PC-3 (cell line): ENCODE measurements at places on chromosomes 6 and 20.

- no peaks in the 10 kb centered on the region for H3K27me3 ChIP-seq
- no peak for DNase-seq
- H3K36me3 ChIP-seq: peaks cover 39% of the 10 kb centered on the region
- 0 out of 2 replicates have a peak overlapping the region, but pooled peaks have one; percentile 5 for H3K27ac ChIP-seq
- H3K4me1 ChIP-seq: peaks cover 46% of the 10 kb centered on the region
These were observed 2.3 kb downstream of the RPS18 start for GRCh38 chr6:33273924-33274902.

DNA sequence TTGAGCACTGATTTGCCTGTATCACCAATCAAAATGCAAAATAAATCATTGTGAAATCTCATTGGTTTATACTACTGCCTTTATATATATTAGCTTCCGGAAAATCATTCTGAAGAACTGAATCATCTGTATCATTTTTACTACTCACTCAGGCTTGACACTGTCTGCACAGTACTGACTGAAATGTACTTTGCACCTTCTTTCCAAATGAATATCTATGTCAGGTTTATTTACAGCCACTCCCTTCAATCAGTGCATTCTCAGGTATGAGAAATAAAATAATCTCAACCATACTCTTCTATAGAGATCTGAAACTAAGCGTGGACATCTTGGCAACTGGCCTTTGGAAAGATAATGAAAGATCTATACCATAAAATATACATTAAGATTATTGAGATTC, 2.7 kb downstream of the KHDRBS2 start:
- no peak overlapping the region for H3K4me3 ChIP-seq
- 0 out of 2 replicates have a peak, but pooled peaks cover 5% of the 10 kb centered on the region for H3K27me3 ChIP-seq
- H3K36me3 ChIP-seq: no peaks in the 10 kb centered on the region
- H3K27ac ChIP-seq: no peak overlapping the region
- DNase-seq: no peak
- no peaks in the 10 kb centered on the region for H3K4me1 ChIP-seq

GRCh38 chr6:144327081-144327480, 41.9 kb downstream of the UTRN start:
- H3K4me1 ChIP-seq: peaks cover 34% of the 10 kb centered on the region
- H3K27ac ChIP-seq: no peak overlapping the region
- no peak overlapping the region for H3K4me3 ChIP-seq
- no peaks in the 10 kb centered on the region for H3K36me3 ChIP-seq

DNA sequence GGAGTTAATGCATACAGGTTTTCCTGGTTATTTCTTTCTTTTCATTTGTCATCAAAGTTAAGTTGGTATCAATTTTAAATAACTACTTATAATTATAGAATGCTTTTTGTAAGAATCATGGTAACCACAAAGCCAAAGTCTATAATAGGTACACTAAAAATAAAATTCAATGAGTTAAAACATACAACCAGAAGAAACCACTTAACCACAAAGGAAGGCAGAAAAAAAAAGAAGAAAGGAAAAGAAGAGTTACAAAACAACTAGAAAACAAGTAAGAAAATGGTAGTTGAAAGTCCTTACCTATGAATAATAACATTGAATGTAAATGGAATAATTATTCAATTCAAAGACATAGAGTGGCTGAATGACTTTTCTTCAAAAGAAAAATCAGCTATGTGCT, 45.6 kb downstream of the THBS2 start:
- no peak overlapping the region for H3K27ac ChIP-seq
- DNase-seq: no peak

DNA sequence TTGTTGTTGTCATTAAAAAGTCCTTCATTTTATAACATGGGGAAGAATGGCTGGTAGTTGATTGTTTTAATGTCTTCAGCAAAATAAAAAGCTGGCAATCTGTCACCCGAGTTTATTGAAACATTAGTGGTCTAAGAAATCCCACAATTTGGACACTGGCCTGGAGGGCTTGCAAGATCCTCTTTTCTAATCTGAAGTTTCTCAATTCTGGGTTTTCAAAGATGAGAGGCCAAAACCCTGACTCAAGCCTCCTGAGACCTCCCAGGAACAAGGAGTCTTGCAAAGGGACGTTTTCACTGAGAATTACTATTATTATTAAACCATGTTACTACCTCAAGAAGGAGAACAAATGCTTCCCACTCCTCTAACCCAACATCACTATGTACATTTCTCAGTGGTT, 19.5 kb downstream of the MAP1LC3A start:
- no peaks in the 10 kb centered on the region; the same call in 1 of the 2 replicates for H3K36me3 ChIP-seq
- no peak overlapping the region for H3K27ac ChIP-seq
- no peak overlapping the region for H3K4me3 ChIP-seq
- no peaks in the 10 kb centered on the region for H3K27me3 ChIP-seq
- H3K4me1 ChIP-seq: peaks cover 34% of the 10 kb centered on the region

DNA sequence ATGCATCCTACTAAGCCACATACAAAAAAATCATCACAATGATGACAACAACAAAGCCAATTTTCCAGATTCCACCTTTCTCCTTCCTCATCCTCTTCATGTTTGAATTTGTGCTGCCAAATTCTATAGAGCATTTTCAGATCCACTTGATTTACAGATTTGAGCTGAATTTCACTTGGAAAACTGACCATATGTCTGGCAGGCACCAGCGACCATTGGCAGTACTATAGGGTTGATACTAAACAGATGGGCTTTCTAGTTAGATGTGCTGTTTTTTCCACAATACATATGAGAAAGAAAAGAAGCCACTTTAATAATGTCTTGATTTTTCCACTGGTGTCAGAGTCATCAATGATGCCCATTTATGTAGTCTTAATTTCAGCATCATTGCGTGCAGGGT, 127.0 kb downstream of the PHACTR3 start:
- H3K4me1 ChIP-seq: no peaks in the 10 kb centered on the region
- DNase-seq: no peak
- H3K4me3 ChIP-seq: no peak overlapping the region
- H3K27me3 ChIP-seq: peaks cover 81% of the 10 kb centered on the region
- H3K36me3 ChIP-seq: no peaks in the 10 kb centered on the region
- H3K27ac ChIP-seq: no peak overlapping the region

DNA sequence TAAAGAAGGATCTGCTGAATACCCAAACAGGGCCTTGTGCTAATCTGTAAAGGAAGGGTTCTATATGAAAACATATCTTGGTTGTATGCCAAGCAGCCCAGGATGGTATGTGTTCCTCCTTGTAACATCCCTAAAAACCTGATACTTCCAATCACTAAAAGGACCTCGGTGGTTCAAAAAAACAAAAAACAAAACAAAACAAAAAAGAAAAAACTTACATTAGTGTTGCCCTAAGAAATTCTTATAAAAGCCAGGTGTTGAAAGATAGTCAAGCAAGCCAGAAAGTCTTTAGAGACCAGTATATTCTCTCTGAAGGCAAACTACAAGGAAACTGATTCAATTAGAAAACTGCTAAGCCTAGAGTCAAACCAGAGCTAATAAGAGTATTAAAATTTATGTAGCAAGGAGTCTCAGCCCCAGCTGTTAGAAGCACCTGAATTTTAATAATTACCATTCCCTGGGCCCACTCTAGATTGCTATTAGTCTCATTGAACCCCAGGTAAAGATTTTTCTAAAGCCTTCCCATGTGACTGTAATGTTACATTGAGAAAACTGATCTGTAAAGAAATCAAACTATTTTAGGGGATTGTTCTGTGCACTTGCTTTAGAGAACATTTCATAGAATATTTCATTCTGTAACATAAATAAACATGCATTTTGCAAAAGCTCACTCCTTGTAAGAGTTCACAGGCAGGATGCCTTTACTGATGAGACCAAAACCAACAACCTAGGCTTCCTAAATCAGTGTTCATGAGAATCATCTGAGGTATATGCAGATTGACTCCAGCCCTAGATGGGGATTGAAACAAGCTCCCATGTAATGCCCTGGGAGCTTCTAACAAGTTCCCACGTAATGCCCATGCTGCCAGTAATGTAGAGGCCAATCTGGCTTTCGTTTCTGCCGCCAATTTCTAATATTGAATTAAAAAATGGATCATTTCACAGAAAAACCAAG, 95.2 kb upstream of the BTN3A2 start:
- DNase-seq: no peak
- H3K36me3 ChIP-seq: no peaks in the 10 kb centered on the region
- H3K4me1 ChIP-seq: no peaks in the 10 kb centered on the region
- H3K27me3 ChIP-seq: no peaks in the 10 kb centered on the region
- H3K4me3 ChIP-seq: peak overlapping the region; percentile 36; the same call in 1 of the 2 replicates

DNA sequence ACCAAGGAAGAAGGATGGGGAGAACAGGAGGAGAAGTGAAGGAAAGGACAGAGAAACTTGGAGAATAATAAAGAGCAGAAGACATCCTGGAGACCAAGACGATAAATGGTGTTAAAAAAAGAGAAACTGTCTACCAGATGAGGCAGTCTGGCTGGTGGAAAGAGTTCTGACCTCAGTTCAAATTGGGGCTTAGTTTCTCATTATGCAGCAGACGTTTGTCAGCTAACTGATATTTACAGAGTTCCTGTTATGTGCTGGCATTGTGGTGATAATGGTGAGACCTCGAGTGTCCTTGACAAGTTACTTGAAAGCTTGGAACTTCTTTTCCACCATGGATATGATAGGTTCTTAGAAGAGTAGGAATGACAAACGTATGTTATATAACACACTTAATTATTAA, 142.7 kb downstream of the LRRC1 start:
- DNase-seq: no peak
- H3K27ac ChIP-seq: no peak overlapping the region
- no peak overlapping the region for H3K4me3 ChIP-seq
- H3K27me3 ChIP-seq: no peaks in the 10 kb centered on the region
- H3K4me1 ChIP-seq: no peaks in the 10 kb centered on the region
- no peaks in the 10 kb centered on the region for H3K36me3 ChIP-seq

DNA sequence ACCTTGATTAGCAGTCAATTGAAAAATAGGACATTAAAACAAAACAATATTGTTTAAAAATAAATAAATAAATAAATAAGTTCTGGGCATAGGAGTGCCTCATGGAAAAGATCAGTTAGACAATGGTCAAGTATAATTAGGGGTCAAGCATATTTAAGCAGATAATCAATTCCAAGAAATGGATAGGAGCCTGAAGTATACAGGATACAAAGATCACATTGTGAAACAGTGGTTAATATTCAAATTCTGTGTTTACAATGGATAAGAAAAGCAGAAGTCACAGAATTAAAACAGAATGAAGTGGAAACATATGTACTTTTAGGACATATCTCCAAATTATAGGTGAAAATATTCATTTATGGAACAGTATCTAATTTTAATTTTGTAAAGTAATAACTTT, 1028.6 kb upstream of the CITED2 start:
- no peak overlapping the region for H3K27ac ChIP-seq
- H3K4me1 ChIP-seq: no peaks in the 10 kb centered on the region
- no peaks in the 10 kb centered on the region for H3K36me3 ChIP-seq
- no peaks in the 10 kb centered on the region for H3K27me3 ChIP-seq

DNA sequence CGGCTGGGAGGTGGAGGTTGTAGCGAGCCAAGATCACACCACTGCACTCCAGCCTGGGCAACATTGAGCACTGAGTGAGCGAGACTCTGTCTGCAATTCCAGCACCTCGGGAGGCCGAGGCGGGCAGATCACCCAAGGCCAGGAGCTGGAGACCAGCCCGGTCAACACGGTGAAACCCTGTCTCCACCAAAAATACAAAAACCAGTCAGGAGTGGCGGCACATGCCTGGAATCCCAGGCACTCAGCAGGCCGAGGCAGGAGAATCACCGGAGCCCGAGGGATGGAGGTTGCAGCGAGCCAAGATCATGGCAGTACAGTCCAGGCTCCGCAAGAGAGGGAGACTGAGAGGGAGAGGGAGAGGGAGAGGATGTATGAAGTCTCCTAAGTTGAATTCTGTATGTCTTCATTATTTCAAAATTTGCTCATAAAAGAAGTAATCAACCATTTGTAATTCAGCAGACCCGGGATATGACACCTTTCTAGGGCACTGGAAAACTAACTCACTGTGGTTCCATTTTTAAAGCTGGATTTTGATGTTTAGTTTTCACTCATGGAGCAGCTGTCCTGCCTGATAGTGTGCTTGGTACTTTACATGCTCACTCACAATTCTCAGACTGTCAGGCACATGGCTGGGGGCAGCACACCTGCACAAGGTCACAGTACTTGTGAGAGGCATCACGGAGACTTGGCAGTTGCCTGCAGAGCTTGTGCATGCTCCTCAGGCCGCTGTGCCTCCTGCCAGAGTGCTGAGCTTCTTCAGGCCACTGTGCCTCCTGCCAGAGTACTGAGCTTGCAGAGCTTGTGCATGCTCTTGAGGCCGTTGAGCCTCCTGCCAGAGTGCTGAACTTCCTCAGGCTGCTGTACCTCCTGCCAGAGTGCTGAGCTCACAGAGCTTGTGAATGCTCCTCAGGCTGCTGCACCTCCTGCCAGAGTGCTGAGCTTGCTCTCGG, 106.2 kb downstream of the ERMARD start:
- DNase-seq: no peak
- H3K4me3 ChIP-seq: no peak overlapping the region
- no peaks in the 10 kb centered on the region for H3K27me3 ChIP-seq

- DNase-seq: no peak
- H3K4me3 ChIP-seq: no peak overlapping the region
- H3K27ac ChIP-seq: no peak overlapping the region
These were observed 258.6 kb downstream of the LAMA2 start for GRCh38 chr6:129141499-129141898.

- DNase-seq: no peak
- H3K4me1 ChIP-seq: 0 out of 2 replicates have a peak, but pooled peaks cover 5% of the 10 kb centered on the region
- H3K36me3 ChIP-seq: no peaks in the 10 kb centered on the region
- H3K4me3 ChIP-seq: no peak overlapping the region
- H3K27me3 ChIP-seq: no peaks in the 10 kb centered on the region
These were observed 75.1 kb downstream of the ARID1B start for GRCh38 chr6:156852147-156852857.
